Fibroblast of mammary gland (primary cell): ENCODE measurements at places on chromosomes 13 and 19.

GRCh38 chr19:15871570-15871969, 26.3 kb downstream of the CYP4F2 start:
- DNase-seq: no peak

GRCh38 chr13:112066624-112067004, 335 bp upstream of the SOX1 start:
- DNase-seq: no peak

- no peak for DNase-seq
These were observed 83.0 kb downstream of the FLT1 start for GRCh38 chr13:28411831-28412353.

DNA sequence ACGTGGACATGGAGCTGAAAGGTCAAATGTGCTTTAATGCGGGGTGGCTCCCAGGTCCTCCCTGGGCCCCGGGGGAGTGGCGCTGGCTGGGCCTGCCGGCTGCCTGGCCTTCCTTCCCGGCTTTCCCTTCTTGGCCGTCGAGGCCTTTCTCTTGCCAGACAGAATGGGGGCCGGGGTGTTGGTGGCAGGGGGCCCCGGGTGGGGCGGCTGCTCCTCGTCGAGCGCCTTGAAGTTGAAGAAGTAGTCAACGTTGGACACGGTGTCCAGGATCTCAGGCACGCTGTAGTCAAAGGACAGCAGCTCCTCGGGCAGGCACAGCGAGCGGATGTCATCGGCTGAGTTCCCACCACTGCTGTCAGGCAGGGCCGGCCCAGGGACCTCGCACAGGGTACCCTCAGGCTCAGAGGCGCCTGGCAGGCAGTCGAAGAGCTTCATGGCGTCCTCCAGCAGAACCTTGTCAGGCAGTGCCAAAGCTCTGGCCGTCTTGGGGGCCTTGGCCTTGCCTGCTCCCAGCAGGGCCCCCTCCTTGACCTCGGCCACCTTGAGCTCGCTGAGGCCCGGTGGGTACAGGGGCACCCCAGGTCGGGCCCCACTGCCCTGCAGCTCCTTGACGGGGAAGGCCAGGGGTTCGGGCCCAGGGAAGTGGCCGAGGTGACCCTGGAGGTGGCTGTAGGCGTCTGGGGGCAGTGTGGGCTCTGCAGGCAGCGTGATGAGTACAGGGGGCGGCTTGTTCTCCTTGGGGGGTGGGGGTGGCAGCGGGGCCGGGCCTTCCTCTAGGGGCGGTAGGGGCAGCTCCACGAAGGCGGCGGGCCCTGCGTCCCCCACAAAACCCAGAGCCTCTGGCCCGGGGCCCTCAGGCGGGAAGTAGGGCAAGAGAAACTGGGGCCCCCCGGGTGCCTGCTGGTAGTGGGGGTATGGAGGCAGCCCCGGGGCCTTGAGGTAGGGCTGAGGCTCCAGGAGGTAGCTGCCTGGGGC, 1.3 kb downstream of the PRR22 start:
- no peak for DNase-seq

DNA sequence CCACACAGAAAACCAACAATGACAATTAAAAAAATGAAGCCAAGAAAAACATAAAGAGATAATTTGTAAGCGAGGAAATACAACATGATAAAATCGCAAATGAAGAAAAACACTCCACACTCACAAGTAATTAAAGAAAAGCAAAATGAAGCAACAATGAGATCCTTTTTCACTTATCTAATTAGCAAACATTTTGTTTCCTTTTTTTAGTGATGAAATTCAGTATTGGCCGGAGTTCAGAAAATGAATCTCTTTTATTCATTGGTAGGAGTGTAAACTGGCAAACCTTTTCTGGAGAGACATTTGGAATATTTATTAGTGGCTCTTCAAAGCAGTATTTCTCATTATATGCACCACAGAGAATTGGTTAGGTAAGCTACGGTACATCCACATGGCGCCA, 70.6 kb upstream of the POMP start:
- DNase-seq: no peak

- peak; percentile 5 for DNase-seq
These were observed 99.0 kb downstream of the ZNF429 start for GRCh38 chr19:21604351-21604926.

- DNase-seq: peak; percentile 45
These were observed 278.8 kb downstream of the SLITRK6 start for GRCh38 chr13:85520445-85520844.

DNA sequence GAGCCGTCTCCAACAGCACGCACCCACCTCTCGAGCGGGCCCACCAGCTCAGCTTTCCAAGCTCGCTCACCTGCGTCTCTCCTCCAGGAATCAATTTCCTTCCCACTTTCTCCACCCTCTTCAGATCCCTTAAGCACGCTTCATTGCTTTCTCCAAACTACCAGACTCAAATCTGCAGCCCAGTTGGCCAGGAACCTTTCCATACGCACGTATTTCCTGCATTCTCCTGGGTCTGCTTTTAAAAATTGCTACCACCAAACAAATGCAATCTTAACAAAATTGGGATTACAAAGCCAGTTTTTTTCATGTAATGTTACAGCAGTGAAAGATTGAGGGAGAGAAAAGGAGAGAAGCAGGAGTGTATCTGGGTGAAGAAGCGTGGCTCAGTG, 1.5 kb downstream of the ENOX1 start:
- DNase-seq: no peak

DNA sequence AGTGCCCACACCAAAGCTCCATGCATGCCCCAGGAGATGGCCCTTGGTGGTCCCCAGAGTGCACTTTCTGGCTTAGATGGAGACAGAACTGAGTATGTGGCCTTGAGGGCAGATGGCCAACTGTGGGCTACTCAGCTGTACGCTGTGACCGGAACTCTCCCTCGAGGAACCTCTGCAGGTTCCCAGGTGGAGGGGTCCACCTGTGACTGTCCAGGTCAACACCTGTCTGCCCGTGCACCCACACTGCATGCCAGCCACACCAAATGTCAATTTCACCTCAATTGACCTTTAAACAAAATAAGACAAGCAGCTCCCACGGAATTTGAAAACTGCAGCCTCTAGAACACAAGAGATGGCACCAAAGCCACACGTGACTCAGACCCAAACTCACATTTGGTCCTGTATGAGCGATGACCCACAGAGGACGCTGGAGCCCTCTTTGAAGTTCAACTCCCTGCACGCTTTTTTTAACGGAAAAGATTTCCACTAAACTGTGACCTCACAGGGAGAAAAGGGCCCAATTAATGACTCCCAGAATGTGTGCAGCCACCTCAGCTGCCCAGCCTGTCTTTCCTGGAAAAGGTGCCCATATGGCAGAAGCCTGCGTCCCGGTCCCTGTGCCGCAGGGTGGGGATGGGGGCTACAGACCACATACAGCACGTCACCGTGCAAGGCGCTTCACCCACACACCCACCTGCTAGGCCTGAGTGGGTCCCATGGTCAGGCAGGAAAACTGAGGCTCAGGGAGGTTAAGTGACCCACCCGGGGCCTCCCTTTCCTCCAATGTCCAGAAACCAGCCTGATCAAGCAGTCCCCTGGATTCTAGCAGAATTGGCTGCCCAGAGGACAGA, 47.7 kb downstream of the KLF2 start:
- DNase-seq: no peak

GRCh38 chr19:51572410-51572809, 1.3 kb downstream of the ZNF175 start:
- peak; percentile 27 for DNase-seq

DNA sequence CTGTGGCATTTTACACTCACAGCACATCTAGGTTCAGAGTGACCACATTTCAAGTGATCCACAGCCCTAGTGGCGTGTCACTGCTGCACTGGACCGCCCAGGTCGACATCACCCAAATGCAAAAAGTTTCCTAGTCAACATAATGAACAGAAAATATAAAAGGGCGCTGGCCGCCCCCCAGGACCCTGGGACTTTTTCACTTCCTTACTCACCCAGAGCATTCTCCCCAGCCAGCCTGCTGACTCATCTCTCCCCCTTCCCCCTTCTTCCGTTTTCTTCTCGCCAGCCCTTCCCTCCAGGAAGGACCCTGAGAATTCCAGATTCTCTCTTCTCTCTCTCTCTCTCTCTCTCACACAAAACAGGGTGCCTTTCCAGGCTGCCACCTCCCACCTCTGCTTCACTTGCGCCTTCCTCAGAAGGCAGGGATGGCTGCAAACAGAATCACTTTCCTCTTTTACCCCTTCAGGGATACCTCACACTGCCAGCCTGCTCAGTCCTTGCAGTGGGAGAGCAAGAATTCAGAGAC, 21.0 kb upstream of the GRWD1 start:
- DNase-seq: peak; percentile 51

GRCh38 chr19:44803442-44804428, 5.2 kb upstream of the BCAM start:
- DNase-seq: no peak

DNA sequence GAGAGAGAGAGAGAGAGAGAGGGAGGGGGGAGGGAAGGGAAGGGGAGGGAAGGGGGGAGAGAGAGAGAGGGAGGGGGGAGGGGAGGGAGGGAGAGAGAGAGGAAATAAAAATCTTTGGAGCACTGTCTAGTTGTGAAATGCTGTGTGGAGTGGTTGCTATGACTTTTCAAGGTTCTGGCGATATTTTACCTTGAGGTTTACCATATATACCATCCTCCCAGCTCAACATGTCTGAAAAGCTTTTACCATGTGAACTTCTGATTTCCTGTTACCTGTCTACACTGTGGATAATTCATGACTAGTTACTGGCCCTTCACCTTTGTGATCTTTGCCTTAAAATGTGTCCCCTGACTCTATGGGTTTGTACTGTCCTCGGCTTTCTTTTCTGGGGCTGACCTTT, 38.2 kb downstream of the SERP2 start:
- no peak for DNase-seq

DNA sequence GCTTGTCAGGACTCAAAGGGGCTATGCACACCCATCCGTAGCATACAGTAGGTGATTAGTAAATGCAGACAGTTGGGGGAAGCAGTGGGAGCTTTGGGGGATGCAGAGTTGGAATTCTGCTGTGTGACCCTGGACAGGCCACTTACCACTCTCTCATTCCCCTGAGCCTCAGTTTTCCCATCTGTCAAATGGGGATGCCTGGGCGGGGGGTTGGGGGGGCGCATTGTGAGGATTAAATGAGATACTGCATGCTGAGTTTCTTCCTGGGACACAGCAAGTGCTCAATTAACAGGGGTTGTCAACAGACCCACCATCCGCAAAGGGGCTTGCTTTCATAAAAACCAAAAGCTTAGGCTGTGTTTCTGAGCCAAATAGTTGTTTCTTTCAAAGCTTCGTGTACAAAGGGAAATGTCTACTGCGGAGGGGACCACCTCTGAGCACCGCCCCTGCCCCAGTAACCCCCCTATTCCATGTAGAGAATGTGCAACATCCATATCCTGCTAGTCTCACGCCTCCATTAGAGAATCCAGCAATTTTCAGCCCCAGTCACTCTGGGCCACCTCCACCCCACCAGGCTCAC, 132.4 kb downstream of the IER2 start:
- no peak for DNase-seq

DNA sequence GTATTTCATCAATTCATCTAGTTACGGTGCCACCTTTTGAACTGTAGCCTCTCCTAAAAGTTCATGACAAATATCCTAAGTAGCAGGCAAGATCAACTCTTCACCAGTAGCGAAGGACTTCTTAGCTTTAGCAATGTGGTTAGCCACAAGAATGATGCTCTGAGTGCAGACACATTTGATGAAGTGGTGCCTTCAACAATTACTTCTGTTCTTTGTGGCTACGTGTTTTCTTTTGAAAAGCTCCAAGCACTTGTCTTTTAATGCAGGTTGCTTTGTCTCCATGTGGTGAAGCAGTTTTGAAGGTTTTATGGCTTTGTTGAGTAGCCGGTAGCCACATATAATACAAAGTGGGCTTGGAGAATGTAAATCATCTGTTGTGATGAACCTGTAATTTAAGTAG, 194.7 kb downstream of the B3GLCT start:
- no peak for DNase-seq

GRCh38 chr19:50546527-50547221, 21.6 kb downstream of the LRRC4B start:
- no peak for DNase-seq

- no peak for DNase-seq
These were observed 53.2 kb downstream of the CRTC1 start for GRCh38 chr19:18736415-18737336.

GRCh38 chr19:4502282-4503131, 15.8 kb downstream of the PLIN4 start:
- DNase-seq: no peak

GRCh38 chr13:57326532-57326931, 159.5 kb downstream of the PRR20E start:
- no peak for DNase-seq

GRCh38 chr13:109645831-109646230, 140.6 kb downstream of the IRS2 start:
- DNase-seq: no peak

- DNase-seq: no peak
These were observed 4.0 kb downstream of the CEBPA start for GRCh38 chr19:33298146-33298911.

- DNase-seq: no peak
These were observed 188.5 kb downstream of the LIG4 start for GRCh38 chr13:108026680-108027410.

DNA sequence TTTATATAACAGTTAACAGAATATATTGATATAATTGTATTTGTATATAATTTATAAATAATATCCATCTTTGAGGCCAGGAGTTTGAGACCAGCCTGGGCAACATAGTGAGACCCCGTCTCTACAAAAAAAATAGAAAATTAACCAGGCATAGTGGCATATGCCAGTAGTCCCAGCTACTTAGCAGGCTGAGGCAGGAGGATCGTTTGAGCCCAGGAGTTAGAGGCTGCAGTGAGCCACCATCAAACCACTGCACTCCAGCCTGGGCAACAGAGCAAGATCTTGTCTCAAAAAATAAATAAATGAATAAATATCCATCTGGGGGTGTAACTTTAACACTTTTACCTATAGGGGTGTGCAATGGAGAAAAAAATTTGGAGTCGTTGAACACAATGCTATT, 1.3 kb upstream of the SHFL start:
- DNase-seq: no peak

DNA sequence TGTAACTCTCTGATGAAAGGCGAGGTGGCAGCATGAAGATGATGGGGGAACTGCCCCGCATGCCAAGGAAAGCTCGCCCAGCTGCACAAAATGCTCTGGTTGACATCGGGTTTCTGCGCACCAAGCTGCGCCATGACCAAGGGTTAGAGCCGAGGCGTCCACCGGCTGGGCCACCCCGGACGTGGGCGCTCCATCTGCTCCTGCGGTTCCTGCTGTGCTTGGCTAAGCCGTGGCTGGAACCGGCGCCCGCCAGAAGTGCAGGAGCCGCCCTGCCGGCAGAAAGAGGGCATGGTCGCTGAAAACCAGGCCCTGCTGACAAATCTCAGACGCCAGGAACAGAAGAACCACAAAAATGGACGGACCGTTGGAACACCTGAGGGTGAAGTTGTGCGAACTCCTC, 57.9 kb downstream of the ZNF100 start:
- no peak for DNase-seq

GRCh38 chr19:54709212-54709948, 14.9 kb upstream of the KIR3DL3 start:
- DNase-seq: no peak
